HepG2 (cell line): ENCODE measurements at places on chromosomes 1 and 21. TPM values are rescaled to one million over a fixed set of nuclear protein-coding genes. Genes with fewer than 3 reads are reported as not detected.

- no peak overlapping the region for H3K27ac ChIP-seq
- no peak overlapping the region for H3K4me3 ChIP-seq
- no peak for DNase-seq
- H3K27me3 ChIP-seq, result no peaks in the 10 kb centered on the region
- no peaks in the 10 kb centered on the region for H3K36me3 ChIP-seq
Observed at GRCh38 chr1:100510451-100510850, 27.5 kb upstream of the GPR88 start.

DNA sequence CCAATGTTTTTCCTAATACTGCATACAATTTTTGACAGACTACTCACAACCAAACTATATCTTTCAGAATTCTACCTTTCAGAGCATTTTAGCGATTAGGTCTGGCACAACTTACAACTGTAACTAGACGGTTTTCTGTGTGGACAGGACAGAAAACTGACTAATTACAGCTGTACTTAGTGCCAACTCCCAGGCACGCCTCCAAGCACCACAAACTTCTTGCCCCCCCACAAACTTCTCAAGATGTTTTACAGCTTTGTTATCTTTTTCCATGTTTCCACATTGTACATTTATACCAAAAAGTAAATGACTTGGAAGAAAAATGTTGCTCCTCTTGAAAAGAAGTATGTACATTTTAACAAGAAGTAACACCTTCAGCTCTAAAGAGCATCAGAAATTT lies 13.8 kb downstream of the LYST start:
- no peaks in the 10 kb centered on the region for H3K36me3 ChIP-seq
- H3K4me1 ChIP-seq, result no peaks in the 10 kb centered on the region
- DNase-seq, result no peak
- H3K4me3 ChIP-seq, result no peak overlapping the region
- H3K27me3 ChIP-seq, result no peaks in the 10 kb centered on the region
- no peak overlapping the region for H3K27ac ChIP-seq

DNA sequence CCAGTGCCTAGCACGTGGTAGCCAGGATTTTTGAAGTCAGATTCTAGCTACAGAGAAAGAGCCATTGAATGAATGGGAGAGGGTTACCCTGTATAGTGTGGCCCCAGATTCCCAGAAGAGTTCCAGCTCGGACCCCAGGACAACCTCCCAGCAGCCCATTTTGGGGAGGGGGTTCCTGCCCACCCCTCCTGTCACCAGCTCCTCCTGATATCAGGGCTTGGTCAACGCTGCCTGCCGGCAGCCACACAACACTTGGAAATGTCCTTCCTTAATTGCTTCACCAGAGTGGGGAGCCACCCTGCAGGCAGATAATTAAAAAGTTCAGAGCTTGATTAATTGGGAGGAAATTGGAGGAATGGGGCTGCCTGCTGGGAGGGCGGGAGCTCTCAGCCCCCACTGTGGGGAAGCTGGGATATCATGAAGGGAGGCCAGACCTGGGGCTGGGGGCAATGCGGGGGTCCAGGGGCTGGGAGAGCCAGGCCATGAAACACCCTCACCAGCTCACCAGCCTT lies 120.5 kb downstream of the LACTBL1 start:
- DNase-seq, result no peak
- no peak overlapping the region for H3K4me3 ChIP-seq
- no peaks in the 10 kb centered on the region for H3K4me1 ChIP-seq
- H3K27me3 ChIP-seq, result no peaks in the 10 kb centered on the region
- no peak overlapping the region for H3K27ac ChIP-seq

Gene AMY1C
- polyA plus RNA-seq, result not detected in 2 replicates

Gene RAB4A
- polyA plus RNA-seq, result 41.6 and 56.0 TPM in 2 replicates

Gene AMY2A
- polyA plus RNA-seq, result not detected in 2 replicates
